ENCODE measurements at places on chromosomes 6 and 20.

GRCh38 chr6:63476302-63476701 is 96.0 kb upstream of the LOC128125822 start:
- DNase-seq, result no peak

DNA sequence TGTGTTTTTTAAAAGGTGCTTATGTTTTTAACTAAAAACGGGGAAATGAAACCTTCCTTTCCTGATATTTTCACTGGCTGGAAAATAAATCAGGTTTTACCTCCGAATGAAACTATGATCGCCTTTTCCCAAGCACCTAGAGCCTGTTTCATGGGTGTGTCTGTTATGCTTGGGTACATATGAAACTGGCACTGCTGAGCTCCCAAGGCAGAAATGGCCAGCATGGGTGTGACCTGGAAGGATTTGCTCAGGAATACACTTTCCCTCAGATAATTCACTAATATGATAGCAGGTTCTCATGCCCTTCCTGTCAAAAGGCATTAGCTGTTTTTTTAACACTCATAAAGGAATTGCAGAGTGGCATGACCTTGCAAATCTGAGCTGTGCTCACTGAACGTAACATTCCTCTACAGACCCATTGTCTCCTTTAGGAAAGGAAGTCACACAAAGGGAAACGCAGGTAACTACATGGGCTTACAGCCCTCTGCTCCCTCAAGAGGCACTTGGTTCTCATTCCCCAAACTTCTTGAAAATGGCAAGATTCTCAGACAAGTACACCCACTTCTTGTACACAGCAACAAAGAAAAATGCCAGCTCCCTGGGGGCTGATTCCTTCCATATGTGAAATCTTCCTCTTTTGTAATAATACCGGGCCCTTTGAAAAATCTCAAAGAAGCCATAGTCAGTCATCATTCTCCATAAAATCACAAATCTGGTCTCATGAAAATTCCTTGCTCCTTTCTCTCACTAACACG is 72.7 kb downstream of the METTL24 start:
- DNase-seq, result no peak

DNA sequence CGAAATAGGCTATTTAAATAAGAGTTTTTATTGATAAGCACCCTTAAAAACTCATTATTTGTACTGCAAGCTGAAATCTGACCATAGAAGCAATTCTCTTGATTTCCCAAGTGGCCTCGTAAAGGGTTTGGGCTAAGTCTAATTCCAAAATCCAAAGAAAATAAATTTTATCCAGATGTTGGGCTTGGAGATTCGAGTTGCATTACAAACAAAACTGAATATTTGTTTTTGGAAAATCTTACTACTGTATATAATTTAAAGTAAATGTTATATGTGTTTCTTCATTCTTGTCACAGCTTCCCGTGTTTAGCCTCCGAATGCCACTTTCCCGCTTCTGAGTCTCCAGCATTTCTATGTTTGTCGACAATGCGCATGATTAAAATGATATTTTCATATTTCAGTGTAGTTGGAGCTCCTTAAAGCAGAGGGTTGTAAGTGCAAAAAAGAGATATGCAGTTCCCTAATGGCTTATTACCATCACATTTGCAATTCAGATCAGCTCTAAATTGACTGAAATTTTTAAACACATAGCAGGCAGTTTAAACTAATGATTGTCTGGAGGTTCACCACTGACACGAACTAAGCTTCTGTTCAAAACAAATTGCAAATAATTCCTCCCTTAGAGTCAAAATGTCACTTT is 47.0 kb downstream of the PRL start:
- no peak for DNase-seq

DNA sequence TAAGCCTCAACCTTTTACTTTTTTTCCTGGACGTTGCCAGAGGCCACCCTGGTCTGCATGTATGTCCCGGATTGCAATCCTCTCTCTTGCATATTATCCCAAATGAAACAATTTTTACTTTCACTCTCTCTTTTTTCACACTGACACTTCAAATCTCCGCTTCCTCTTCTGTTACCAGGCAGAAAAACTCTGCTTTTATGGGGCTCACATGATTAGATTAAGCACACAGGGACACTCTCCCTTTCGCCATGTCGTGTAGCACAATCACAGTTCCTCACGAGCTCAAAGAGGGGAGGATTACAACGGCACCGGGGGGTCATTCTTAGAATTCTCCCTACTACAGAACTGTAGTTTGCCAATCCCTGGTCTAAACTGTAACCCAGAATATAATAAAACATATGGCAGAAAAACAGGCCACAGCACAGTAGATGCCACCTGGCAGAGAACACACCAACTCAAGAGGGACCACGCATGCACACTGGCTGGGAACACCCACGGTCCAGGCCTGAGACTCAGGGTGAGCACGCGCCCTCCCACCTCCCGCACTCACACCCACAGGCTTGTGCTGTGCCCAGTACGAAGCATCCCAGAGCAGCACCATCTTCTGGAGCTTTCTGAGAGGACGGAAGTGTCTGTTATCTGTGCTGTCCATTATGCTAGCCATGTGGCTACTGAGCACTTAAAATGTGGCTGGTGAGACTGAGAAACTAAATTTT is 288.7 kb downstream of the KIF16B start:
- no peak for DNase-seq

DNA sequence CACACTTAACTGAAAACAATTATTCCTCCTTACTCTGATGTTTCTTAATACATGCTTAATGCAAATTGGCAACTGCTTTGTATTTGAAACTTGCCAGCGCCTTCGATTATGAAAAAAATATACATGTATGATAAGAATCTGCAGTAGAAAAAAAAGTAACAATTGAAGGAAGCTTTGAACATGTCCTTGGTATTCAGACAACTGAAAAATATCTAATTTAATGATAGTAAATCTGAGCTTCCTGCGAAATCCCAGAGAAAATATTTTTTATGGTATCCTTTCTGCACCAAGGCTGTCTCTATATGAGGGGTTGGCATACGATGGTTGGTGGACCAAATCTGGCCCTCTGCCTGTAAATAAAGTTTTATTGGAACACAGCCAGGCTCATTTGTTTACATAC is 186.2 kb downstream of the HDGFL1 start:
- no peak for DNase-seq

GRCh38 chr6:66134021-66134420 is 427.0 kb upstream of the EYS start:
- no peak for DNase-seq

GRCh38 chr6:127868338-127868737 is 32.5 kb downstream of the THEMIS start:
- no peak for DNase-seq

DNA sequence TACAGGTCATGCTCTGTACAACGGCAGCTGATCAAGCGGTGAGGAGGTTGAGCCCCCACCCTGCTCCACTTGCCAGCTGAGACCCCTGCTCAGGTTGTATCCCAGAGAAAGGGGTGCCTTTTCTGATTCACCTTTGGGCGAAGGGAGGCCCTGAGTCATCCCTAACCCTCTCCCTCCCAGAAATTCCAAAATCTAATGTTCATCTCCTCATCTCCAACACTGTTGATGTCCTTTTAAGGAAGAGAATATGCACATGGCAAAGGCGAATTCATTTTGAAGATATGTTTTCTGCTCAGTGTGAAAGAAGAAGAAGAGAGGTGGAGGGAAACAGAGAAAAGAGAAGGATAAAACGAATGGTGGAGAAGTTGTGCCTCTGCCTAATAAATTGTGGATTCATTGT is 120.5 kb downstream of the SCML4 start:
- no peak for DNase-seq

GRCh38 chr6:19803331-19804204 is 33.6 kb upstream of the ID4 start:
- DNase-seq, result no peak

DNA sequence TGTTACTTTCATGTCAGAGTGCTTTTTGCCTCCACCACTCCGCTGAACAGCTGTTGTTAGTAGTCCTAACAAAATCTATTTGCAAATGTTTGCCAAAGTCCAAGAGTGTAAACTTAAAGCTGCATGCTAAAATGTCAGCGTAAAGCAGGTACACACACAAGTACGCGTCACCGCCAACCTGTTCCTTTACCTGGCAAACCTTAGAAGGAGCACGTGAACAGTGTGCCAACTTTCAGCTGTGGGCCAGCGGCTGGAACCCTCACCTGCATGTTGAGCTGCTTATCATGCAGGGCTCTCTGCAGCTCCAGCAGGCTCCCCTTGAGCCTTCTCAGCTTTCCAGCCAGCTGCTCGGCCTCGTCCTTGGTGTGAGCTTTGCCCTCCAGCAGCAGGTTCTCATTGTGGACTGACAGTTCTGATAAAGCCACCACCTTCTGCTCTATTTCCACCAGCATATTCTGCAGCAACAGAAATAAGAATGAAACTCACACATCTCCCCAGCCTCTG is 359.3 kb downstream of the SYNE1 start:
- no peak for DNase-seq

- no peak for DNase-seq
Measured at GRCh38 chr20:34052414-34052813, 58.7 kb downstream of the RALY start.

DNA sequence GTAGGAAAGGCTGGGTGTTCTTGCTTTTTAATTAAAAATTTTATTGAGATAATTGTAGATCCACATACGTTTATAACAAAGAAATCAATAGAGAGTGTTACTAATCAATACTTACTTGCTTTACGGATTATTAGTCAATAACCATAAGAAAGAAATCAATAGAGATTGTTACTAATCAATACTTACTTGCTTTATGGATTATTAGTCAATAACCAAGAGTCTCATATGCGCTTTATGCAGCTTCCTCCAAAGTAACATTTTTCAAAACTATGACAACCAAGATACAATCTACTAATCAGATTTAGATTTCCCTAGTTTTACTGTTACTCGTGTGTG is 31.0 kb upstream of the LY86 start:
- DNase-seq, result no peak

DNA sequence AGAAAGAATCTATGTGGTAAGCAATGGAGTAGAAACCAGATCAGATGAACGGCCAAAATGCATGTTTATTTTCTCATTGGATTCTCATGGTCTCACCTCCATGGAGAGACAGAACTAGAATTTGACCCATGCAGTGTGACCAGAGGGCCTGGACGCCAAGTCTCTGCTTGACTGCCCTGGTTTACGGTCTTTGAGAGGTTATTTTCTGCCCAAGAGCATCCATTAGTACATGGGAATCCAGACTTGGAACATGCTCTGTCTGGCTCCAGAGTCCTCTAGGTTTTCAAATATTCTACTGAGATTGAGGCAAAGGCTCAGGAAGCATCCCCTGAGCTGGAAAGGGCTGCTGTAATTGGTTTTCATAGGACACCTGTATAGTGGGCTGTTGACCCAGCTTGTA is 45.5 kb upstream of the UST start:
- DNase-seq, result no peak

DNA sequence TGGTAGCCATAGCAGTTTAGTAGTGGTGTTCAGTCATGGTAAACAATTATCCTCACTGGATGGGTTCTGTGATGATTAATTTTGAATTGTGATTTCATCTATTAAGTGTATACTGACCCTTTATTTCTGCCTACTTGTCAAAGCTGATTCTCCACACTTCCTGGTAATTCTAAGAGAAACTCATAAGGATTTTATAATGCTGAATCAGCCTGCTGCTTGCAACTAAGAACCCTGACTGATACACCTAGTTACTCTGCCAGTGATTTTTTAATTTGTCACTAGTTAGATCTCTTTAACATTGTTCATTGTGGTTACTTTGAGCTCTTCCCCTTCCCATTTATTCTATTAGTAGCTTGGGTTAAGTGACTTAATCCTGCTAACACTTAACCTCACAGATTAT is 8.6 kb downstream of the CDC40 start:
- no peak for DNase-seq

- DNase-seq, result no peak
Measured at GRCh38 chr20:62296724-62297448, 5.9 kb upstream of the ADRM1 start.

DNA sequence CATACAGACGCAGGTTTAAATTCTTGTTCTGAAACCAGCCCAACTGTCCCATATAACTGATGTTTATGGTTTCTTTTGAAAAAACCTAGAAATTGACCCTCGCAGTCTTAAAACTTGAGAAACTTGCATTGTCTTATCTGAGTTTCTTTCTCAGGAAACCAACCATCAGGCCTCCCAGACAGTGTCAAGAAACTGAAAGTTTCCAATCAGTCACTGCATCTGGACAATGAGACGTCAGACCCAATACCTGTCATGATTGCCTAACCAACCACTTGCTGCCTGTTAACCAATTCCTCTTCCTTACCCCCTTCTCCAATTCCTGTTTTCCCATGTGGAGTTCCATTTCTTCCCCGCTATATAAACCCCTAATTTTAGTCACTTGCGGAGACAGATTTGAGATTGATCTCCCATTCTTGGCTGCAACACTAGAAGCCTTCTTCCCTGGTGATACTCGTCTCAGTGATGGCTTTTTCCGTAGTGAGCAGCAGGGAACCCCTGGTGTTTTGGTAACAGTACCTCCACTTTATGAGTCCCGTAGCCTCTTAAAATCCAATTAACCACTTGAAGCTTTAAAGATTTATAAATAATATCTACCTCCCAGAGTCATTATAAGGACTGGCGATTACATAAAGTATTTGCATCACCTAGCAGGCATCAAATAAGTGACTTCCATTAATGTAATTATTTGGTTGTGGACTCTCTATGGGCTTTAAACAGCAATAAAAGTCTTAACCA is 49.3 kb downstream of the GPR63 start:
- no peak for DNase-seq

- DNase-seq, result no peak
Measured at GRCh38 chr6:139765825-139766285, 391.4 kb upstream of the CITED2 start.

- no peak for DNase-seq
Measured at GRCh38 chr20:33188421-33188820, 20.5 kb downstream of the BPIFA2 start.

GRCh38 chr6:75418233-75418632 is 75.4 kb downstream of the FILIP1 start:
- no peak for DNase-seq

DNA sequence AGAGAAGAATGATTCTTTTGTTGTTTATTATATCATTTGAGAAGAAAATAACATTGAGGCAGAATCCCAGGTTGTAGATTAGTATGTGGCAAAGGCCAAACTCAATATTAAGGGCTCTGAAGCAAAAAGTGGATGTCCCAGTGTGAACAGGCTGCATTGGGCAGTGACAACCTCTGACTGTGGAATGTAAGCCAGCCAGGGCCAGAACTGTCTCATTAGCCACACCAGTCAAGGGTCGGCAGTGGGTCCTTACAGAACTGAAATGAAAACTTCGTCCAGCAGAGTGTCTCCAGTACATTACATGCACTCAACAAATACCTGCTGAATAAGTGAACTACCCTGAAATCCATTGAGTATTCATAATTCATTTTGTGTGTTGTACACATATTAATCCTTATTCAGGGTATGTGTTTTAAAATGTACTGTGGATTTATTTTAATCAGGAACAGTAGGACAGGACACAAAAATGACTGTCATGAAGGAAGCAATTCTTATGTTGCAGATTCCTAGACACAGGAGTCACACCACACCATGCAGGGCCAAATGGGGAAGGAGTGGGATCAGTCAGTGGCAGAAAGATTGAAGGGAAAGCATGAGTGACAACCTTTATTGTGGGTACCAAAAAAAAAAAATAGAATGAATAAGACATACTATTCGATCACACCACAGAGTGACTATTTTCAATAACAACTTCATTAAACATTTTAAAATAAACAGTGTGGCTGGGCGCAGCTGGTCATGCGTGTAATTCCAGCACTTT is 64.9 kb upstream of the UTRN start:
- no peak for DNase-seq

Measured in activated naive CD4-positive, alpha-beta T cell treated with anti-CD3 and anti-CD28 coated beads, Interleukin-2, amount 50 U/mL, for 16 hours (primary cell).